ENCODE measurements at places on chromosomes 16 and 17. TPM values are rescaled to one million over a fixed set of nuclear protein-coding genes. Genes with fewer than 3 reads are reported as not detected.

Gene LIMD2
- 9.0 TPM for total RNA-seq

Gene DHRS7C
- not detected for total RNA-seq

Gene CYGB
- 27.1 TPM for total RNA-seq

Gene CA7
- total RNA-seq, result not detected

Gene INCA1
- total RNA-seq, result 0.93 TPM

Gene CLEC10A
- not detected for total RNA-seq

Gene OTOP3
- total RNA-seq, result not detected

Gene DPEP2
- not detected for total RNA-seq

GRCh38 chr16:57728336-57729181, 7.0 kb upstream of the KATNB1 start:
- no peak overlapping the region for H3K27ac ChIP-seq
- no peaks in the 10 kb centered on the region for H3K27me3 ChIP-seq
- no peak overlapping the region for H3K4me3 ChIP-seq
- no peaks in the 10 kb centered on the region for H3K36me3 ChIP-seq
- no peak for DNase-seq

GRCh38 chr16:17460890-17461289, 9.9 kb downstream of the XYLT1 start:
- H3K4me3 ChIP-seq, result no peak overlapping the region
- no peak overlapping the region for H3K27ac ChIP-seq
- no peaks in the 10 kb centered on the region for H3K4me1 ChIP-seq
- H3K27me3 ChIP-seq, result peaks cover 50% of the 10 kb centered on the region
- H3K36me3 ChIP-seq, result no peaks in the 10 kb centered on the region

- H3K4me3 ChIP-seq, result no peak overlapping the region
- no peaks in the 10 kb centered on the region for H3K36me3 ChIP-seq
- no peak for DNase-seq
- H3K27me3 ChIP-seq, result peaks cover 4% of the 10 kb centered on the region
These were observed 7.7 kb downstream of the ADAM11 start for GRCh38 chr17:44766409-44767038.

GRCh38 chr16:76656994-76657393, 379.8 kb downstream of the CNTNAP4 start:
- H3K36me3 ChIP-seq, result no peaks in the 10 kb centered on the region
- H3K4me3 ChIP-seq, result no peak overlapping the region
- DNase-seq, result no peak
- no peaks in the 10 kb centered on the region for H3K27me3 ChIP-seq

DNA sequence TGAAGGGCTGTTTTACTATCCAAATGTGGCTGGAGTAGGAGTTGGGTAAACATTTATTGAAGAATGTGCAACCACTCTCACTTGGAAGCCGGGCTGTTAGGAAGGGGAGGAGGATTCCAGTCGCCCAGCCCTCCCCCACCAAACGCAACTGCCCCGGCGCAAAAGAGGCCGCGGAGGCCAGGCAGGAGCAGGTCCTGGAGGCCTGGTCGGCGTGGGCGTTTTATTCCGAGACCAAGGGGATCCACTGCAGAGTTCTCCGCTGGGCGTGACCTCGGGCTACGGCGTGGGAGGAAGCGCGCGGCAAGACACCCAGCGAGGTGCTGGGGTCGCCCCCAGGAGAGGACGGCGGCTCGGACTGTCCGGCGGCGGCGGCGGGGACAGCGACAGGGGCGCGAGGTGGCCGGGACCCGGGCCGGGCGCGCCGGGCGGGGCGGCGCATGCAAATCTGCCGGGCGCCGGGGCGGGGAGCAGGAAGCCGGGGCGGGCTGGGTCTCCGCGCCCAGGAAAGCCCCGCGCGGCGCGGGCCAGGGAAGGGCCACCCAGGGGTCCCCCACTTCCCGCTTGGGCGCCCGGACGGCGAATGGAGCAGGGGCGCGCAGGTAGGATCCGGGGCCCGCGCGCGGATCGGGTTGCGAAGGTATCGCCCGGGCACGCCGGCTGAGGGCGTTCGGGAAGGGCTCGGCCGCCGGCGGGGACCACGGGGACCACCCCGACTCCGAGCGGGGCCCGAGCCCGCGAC, at the start of gene IL4R:
Gene IL4R, plus strand, starts transcription at position 553 of the 739 bp plus-strand sequence. CDS start 26,230 bp downstream, outside the sequence.
- peaks cover 74% of the 10 kb centered on the region for H3K4me1 ChIP-seq
- DNase-seq, result peak; percentile 94
- peak within 1 kb of the TSS; percentile 88 for H3K4me3 ChIP-seq
- H3K36me3 ChIP-seq, result no peaks in the 10 kb centered on the region
- peak within 1 kb of the TSS; percentile 75 for H3K27ac ChIP-seq
- H3K27me3 ChIP-seq, result peaks cover 17% of the 10 kb centered on the region

DNA sequence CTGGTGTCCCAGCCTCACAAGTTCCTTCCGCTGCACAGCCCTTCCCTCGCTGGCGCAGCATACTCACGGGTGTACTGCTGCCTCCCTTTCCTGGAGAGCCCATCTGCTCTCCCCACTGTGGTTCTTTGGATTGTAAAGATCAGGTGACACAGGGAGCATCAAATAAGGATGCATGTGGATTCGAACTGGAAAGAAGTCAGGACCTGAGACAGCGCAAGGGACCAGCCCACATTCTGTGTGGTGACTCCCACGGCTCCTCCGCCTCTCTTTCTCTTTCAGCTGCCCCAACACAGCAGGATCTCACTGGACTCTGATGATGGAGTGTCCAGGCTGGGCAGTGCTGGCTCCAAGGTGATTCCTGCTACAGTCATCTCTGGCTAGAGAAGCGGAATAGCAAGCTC, 8.1 kb downstream of the LDAF1 start:
- H3K36me3 ChIP-seq, result no peaks in the 10 kb centered on the region
- DNase-seq, result no peak
- H3K27ac ChIP-seq, result no peak overlapping the region

DNA sequence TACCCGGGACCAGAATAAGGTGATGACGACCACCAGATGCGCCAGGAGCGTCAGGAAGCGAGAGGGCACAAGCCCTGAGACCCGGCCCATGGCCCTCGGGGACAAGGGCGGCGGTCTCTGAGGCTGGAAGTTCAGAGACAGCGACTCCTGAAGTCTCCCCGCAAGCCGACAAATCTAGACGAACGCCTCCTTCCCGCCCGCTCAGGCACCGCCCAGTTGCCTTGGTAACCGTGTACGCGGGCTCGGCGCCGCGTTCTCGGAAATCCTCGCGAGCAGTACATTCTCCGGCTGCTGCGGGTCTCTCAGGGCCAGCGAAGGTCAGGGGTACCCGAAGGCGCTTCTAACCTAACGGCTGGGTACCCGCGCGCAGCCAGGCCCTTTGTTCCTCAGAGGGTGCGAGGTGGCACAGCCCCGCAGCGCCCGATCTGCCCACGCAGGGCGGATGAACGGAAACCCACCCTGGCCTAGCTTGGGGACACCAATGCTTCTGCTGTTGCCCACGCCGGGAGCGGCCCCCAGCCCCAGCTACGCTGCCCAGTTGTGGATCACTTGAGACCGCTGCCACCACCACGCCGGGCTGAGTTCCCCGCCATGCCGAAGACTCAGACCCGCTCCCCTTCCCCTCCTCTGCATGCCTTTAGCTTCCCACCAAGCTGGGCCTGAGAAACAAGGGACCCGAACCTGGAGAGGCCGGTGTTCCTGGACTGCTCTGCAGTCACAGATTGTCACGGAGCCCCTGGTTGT, at the start of gene TMEM107:
Gene TMEM107, minus strand, starts transcription at position 184 of the 744 bp plus-strand sequence. Its CDS starts 94 bp downstream, at position 90.
- H3K4me1 ChIP-seq, result peaks cover 50% of the 10 kb centered on the region
- DNase-seq, result peak; percentile 80
- H3K27me3 ChIP-seq, result no peaks in the 10 kb centered on the region
- H3K27ac ChIP-seq, result peak within 1 kb of the TSS; percentile 65
- H3K36me3 ChIP-seq, result no peaks in the 10 kb centered on the region

DNA sequence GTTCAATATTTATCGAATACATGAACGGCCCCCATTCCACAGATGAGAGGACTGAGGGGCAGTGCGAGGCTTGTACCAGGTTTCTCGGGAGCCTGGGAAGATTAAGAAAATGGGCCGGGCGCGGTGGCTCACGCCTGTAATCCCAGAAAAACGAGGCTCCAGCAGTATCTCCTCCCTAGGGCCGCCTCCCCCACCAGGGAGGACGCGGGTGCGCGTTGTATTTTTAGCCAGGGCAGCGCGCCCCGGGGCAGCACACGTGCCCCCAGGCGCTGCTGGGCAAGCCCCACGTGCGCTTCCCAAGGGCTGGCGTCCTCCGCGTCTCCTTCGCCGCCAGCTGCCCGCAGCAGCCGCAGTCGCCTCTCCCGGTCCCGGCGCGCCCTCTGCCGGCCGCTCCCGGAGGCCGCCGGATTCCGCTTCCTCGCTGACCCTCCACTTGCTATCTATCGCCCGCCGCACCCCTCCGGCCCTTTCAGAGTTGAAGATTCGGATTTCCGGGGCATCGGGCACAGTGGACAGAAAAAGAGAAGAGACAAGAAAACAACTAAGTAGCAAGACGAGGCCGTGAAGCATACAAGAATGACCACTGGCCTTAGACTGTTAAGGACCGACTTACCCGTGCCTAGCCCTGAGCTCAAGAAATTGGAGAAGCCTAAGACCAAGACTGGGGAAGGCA, 1.9 kb upstream of the YBX2 start:
- no peak overlapping the region for H3K27ac ChIP-seq
- peak; percentile 56 for DNase-seq
- peaks cover 41% of the 10 kb centered on the region for H3K4me1 ChIP-seq
- H3K4me3 ChIP-seq, result no peak overlapping the region

DNA sequence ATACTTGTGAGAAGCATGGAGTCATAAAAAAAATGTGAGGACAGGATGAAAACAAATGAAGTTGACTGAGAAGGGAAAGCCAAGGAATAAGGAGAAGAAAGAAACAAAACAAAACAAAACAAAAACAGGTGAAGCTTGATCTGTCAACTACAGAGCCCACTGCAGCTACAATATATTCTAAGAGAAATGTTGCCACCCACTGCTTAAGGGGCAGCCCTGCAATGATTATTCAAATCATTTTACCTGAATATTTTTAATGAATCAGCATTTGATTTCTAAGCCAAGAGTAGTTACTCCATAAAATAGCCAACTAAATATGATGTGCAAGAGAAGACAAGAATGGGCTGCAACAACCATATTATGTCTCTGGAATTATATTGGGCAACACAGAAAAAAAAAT, 252.0 kb upstream of the KIF2B start:
- no peak for DNase-seq
- H3K27ac ChIP-seq, result no peak overlapping the region
- H3K4me1 ChIP-seq, result no peaks in the 10 kb centered on the region
- no peak overlapping the region for H3K4me3 ChIP-seq

DNA sequence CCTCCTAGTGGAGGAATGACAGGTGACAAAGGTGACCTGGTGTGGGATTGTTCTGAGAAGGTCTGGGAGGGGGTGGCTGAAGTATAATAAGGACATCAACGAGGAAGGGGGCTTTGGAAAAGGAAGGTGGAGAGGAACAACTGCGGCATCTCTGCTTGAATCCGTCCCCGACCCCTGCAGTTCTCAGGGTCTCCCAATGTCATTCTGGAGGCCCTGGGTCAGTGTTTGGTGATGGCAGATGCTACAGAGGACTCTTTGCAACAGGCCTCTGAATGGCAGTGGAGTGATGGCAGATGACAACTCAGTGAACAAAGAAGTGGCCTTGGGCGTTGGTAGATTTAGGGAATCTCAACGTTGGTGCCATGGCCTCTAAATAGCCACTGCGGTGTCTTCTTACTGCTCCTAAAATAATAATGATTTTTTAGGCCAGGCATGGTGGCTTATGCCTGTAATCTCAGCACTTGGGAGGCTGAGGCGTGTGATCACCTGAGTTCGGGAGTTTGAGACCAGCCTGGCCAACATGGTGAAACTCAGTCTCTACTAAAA, 1.3 kb downstream of the ENGASE start:
- peak overlapping the region; percentile 87 for H3K4me3 ChIP-seq
- peaks cover 13% of the 10 kb centered on the region for H3K27me3 ChIP-seq
- no peak for DNase-seq

- DNase-seq, result no peak
- H3K4me3 ChIP-seq, result no peak overlapping the region
- no peaks in the 10 kb centered on the region for H3K27me3 ChIP-seq
- peak overlapping the region; percentile 45 for H3K27ac ChIP-seq
- H3K36me3 ChIP-seq, result peaks cover 18% of the 10 kb centered on the region
These were observed 3.0 kb downstream of the ARHGDIA start for GRCh38 chr17:81867991-81868673.

DNA sequence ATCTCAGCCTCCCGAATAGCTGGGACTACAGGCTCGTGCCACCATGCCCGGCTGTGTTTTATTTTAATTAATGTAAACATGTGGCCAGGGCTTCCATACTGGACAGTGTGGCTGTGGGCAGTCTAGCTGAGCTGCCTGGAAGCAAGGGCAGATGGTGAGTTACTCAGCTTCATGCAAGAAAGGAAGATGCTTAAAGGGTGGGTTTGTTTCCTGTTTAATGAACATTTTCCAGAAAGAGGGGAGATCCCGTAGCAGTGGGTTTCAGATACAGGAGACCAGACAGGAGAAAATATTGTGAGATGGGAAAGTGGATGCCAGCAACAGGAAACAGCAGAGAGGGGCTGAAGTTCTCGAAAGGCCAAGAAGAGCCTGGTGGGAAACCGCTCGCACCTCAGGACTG, 7.3 kb downstream of the MAPK8IP3 start:
- H3K4me1 ChIP-seq, result peaks cover 33% of the 10 kb centered on the region
- H3K27ac ChIP-seq, result no peak overlapping the region
- no peaks in the 10 kb centered on the region for H3K27me3 ChIP-seq
- peaks cover 13% of the 10 kb centered on the region for H3K36me3 ChIP-seq
- no peak overlapping the region for H3K4me3 ChIP-seq

DNA sequence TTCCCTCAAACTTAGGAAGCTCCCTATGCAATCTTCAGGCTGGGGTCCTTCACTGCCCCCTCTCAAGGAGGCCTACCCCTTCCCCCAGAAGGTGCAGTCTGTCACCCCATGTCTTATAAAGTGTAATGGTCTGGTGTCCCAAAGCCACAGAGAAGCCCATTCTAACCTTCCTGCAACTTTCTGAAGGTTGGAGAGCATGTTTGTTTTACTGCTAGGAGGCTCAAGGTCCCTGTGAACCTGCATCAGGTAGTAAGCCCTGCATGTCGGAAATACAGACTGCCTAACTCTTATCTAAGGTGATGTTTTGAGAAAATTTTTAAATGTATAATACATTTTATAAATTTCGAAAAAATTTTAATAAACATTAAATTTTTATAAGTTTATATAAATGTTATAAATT, 18.3 kb downstream of the ZNF750 start:
- peaks cover 1% of the 10 kb centered on the region for H3K36me3 ChIP-seq
- H3K4me3 ChIP-seq, result no peak overlapping the region
- peak; percentile 32 for DNase-seq
- H3K27me3 ChIP-seq, result no peaks in the 10 kb centered on the region
- peak overlapping the region; percentile 35 for H3K27ac ChIP-seq

GRCh38 chr17:41638194-41638593, 13.8 kb upstream of the KRT17 start:
- no peak overlapping the region for H3K4me3 ChIP-seq
- peaks cover 21% of the 10 kb centered on the region for H3K4me1 ChIP-seq
- no peak overlapping the region for H3K27ac ChIP-seq
- no peak for DNase-seq
- H3K36me3 ChIP-seq, result no peaks in the 10 kb centered on the region
- peaks cover 29% of the 10 kb centered on the region for H3K27me3 ChIP-seq

DNA sequence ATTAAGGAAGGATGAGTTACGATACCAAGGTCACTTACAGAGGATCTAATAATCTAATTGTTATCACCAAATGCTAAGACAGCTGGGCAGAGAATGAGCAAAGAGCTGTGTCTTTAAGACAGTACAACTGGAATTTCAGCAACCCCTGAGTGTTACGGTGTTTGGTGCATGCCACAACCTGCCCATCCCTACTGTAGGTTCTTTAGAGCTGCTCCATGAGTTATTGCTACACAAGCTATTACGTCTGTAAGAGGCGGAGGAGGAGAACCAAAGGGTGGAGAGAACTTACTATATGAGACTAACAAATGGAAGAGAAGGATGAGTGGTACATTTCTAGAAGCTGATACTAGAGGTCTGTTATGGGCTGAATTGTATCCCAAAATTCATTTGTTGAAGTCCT, 14.2 kb upstream of the C17orf78 start:
- H3K4me3 ChIP-seq, result no peak overlapping the region
- peaks cover 30% of the 10 kb centered on the region for H3K4me1 ChIP-seq
- no peak for DNase-seq
- H3K36me3 ChIP-seq, result no peaks in the 10 kb centered on the region
- no peaks in the 10 kb centered on the region for H3K27me3 ChIP-seq

Measured in HepG2 (cell line).